ENCODE measurements at places on chromosomes 12 and 14.
A peak's percentile ranks its signal among the peaks of the same experiment; 100 is the strongest.

GRCh38 chr14:106268013-106268727, 741.8 kb downstream of the TMEM121 start:
- DNase-seq = peak; percentile 93

DNA sequence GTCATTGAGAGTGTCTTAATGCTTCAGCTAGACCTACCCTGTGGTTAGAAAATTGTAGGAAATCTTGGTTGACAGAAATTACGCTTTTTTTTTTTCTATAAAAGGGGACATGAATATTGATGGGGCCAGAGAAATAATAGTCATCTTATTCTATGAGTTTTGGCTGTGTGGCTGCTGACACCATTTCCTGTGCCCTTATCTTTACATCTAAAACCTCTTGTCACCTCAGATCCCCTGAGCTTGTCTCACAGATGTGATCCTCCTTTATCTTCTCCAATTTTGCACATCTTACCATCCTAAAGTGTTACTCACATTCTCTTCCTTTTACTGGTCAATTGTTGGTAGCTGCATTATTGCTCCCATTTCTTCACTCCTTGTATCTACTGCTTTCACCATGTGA, 36.1 kb downstream of the ASCL1 start:
- DNase-seq = peak; percentile 4

DNA sequence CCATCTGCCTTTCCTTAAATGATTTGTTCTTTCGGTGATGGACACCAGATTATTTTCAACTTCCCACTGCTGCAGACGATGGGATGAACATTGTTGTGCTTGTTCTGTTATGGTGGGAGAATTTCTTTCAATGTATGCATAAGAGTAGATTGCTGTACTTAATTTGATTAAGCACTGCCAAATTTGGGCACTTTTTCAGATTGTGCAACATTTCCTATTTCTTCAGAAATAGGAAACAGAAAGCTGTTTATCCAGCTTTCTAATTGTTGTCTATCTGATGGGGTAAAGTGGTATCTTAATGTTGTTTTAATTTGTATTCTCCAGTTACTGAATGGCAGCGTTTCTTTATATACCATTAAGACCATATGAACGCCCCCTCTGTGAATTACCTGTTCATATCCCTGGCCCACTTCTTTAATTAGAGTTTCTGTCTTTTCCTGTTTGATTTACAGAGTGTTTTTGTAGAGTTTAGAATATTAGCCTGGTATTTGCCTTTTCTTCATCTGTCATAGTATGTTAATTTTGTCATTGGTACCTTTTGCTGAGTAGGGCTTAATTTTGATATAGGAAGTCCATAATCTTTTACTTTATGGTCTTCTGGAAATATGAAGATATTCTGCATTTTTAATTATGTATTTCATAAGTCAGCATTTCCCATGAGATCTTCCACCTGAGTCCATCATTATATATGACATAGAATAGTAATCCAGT, 59.6 kb downstream of the DIP2B start:
- DNase-seq = no peak

- no peak for DNase-seq
These were observed 18.1 kb upstream of the KIF26A start for GRCh38 chr14:104120281-104120741.

DNA sequence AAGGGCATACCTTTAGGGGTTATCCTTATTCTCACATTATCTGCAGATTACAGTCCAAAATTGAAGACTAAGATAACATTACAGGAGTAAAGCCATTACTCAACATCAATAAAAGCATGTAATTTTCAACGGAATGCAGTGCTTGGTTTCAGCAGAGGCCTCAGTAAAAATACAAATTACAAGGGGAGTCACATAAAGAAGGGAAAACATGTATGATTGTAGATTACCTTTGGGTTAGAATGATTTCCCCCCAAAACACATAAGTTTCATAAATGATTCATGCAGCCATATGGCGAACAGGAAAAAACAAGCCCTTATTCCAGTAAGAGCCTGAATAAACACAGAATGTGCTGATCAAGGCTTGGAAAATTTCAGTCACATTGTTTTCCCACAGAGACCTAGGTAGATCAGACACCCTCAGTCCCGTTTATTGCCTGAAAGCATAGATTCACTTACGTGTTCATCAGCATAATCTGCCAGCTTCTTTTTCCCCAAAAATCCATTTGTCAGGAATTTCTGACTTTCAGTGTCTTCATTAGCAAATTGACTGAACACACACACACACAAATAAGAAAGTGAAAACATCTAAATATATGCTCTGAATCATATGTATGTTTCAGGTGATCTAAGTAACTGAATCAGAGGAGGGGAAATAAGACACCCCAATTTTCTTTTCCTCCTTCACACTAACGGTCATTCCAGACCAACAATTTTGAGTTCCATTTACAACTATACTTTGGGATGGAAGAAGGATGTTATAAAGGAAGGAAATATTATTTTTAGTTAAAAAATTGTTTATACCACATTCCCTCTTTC, 37.5 kb downstream of the SLC38A4 start:
- no peak for DNase-seq

GRCh38 chr12:54005853-54006558, 2.8 kb upstream of the HOXC8 start:
- peak; percentile 87 for DNase-seq

GRCh38 chr12:2057041-2057794, 4.4 kb downstream of the CACNA1C start:
- DNase-seq = peak; percentile 61

GRCh38 chr14:51507511-51507905, 144.2 kb upstream of the FRMD6 start:
- no peak for DNase-seq

DNA sequence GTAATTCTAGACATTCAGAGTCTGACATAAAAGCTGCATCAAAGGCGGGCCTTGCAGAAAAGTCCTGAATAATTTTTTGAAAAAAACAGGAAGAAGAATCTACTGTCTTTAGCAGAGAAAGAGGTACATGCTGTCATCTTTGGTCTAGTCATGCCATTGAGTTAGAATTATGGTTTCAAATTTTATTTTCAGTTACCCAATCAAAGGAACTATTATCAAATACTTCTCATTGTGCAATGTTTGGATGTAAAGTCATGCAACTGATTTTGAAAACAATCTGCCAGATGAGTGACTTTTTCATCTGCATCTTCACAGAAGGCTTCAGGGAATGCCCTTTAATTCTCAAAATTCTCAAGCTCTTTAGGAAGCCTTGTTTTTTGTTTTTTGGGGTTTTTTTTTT, 803.5 kb downstream of the FLRT2 start:
- DNase-seq = no peak

DNA sequence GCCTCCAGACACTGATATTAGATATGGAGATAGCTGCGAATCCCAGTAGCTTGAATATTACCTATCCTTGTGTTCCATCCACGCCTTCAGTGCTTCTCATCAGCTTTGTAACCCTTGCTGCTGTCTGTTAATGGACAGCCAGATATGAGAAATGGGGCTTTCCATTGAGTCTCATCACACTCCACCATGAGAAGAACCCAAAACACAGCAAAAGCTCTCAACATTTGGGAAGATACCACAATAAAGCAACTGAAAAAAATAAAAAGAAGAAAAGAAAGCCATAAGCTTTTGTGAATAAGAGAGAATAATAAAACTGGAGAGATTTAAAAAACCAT, 225.4 kb downstream of the GALC start:
- DNase-seq = no peak

- DNase-seq = no peak
These were observed 157.0 kb upstream of the RBM19 start for GRCh38 chr12:114123108-114123507.

- DNase-seq = no peak
These were observed 157.3 kb upstream of the PLXNC1 start for GRCh38 chr12:93990832-93991803.

- no peak for DNase-seq
These were observed 17.7 kb downstream of the NUBPL start for GRCh38 chr14:31578792-31579501.

DNA sequence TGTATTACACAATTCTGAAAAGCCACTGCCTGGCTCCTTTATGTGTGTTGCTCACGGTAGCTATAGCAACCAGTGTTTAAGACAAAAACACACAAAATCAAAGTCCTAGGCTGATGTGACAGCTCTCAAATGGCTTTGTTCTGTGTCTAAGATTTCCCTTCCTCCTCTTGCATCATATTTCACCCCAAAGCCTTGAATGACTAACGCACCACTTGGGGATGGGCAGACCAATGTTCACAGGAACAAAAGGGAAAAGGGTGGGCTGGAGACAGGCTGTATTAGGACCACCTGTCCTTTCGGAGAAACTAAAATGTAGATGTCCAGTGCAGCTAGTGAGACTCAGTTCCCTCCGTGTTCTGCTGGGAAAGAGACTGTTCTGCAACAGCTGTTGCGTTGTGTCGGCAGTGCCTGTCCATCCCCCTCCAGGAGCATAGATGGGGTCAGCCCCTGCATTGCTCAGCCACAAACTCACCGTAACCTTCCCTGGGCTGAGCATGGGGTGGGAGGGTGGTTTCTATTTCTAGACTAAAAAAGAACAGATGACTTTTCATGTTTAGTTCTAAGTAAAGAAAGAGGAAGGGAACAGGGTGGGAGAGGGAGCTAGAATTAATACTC, 26.8 kb upstream of the DAAM1 start:
- peak; percentile 29 for DNase-seq

DNA sequence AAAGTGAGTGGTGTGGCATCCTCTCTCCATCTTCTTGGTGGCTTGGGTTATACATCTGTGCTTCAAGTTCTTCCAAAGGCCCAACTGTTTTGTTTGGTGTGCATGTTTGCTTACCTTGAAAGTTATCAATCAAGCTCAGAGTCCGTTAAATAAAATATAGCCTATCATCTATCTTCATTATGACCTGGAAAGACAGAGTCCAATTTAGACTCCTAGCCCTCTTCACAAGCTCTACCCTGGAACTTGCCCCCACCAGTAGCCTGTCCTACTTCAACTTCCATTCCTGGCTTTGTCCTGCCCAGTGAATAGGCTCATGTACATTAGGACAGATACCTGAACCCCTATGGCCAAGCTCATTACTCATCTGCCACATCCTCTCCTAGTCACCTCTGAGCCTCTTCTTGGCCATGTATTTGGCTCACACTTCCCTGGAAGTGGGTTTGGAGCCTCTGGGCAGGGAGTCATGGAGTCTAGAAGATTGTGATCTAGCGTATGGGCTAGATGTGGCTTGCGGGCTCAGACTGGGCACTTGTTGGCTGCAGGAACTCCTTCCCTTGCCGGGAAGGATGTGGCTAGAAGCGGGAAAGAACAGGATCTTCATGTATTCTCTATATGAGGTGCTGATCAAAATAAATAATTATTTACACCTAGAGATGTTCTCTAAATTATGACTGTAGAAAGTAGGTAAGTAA, 6.4 kb upstream of the SSTR1 start:
- DNase-seq = no peak

DNA sequence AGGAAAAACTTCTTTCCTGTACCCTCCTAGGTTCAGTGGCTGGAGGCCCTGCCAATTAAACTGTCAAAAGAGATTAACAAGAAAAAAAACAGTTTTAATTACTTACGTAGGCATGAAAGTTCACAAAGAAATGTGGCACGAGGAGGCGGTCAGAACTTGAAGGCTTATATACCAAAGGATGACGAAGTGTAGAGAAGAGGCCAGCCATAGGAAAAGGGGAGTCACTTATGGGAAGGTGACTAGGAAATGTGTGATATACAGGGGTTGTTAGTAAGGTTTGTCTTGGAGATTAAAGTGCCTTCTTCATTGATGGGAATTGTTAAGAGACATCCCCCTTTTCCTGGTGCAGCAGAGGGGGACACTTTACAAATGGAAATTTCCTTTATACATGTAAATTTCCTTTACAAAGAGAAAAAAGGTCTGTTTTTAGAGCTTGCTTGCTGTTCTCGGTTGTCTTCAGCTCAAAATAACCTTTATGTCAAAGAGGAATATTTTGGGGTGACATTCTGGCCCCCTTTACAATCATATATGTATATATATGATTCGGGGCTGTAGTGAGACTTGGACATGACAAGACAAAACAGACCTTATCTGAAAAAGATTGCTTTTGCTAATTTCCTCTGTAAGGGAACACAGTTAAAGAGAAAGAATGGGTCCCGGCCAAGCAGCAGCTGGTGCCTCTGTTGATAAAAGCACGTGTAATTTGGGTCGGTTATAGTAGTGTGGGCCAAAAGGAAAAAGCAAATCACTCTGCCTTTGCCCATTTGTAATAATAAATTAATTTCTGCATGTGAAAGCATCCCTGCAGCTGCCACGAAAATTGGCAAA, 38.6 kb downstream of the SYNE2 start:
- DNase-seq = no peak

DNA sequence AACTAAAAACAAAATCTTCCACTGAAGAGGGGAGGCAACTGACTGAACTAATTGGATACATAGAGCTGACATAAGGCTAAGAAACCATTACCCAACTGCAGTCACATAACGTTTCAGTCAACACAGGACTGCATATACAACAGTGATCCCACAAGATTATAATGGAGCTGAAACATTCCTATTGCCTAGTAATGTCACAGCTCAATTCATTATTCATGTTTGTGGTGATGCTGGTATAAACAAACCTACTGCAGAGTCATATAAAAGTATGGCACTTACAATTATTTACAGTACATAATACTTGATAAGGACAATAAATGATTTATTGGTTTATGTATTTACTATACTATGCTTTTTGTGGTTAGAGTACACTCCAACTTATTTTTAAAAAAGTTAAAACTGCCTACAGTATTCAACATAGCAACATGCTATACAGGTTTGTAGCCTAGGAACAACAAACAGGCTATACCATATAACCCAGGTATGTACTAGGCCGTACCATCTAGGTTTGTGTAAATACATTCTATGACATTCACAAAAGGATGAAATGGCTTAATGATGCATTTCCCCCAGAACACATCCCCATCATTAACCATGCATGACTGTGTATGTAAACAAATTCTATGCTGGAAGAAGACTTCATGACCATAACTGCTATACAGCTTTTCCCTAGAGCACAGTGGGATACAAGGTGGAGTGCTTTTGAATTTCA, 4.3 kb downstream of the NAP1L1 start:
- DNase-seq = no peak

GRCh38 chr14:96576937-96577336, 74.8 kb downstream of the PAPOLA start:
- no peak for DNase-seq

GRCh38 chr12:63804746-63805145, 25.0 kb downstream of the RXYLT1 start:
- DNase-seq = no peak

GRCh38 chr12:65168681-65169319, 583 bp upstream of the LEMD3 start:
- DNase-seq = no peak

- DNase-seq = peak; percentile 66
These were observed 426.5 kb upstream of the OR4E1 start for GRCh38 chr14:22099942-22100763.
